Skeletal muscle tissue (tissue), 5 donors: ENCODE measurements at places on chromosomes 16 and 17. TPM values are rescaled to one million over a fixed set of nuclear protein-coding genes. Genes with fewer than 3 reads are reported as not detected.

The PRR29 gene
- not detected for total RNA-seq

The PMFBP1 gene
- total RNA-seq, result not detected

The WSCD1 gene
- 33.4 TPM for total RNA-seq

The PPL gene
- 1.6 TPM for total RNA-seq

The KRT222 gene
- 0.52 TPM for total RNA-seq

The CA10 gene
- 10.4 TPM for total RNA-seq

The TBX6 gene
- total RNA-seq, result not detected

The ACSM2A gene
- not detected for total RNA-seq

The MEIOB gene
- under 0.01 TPM for total RNA-seq

The PPP1R1B gene
- 3.1 TPM for total RNA-seq

The NME1 gene
- total RNA-seq, result 44.9 TPM

The KRTAP3-1 gene
- not detected for total RNA-seq

The AP2B1 gene
- total RNA-seq, result 45.4 TPM
